ENCODE measurements at places on chromosomes 6 and 20.

- DNase-seq: no peak
These were observed 117.1 kb upstream of the FBXL4 start for GRCh38 chr6:99064834-99065233.

DNA sequence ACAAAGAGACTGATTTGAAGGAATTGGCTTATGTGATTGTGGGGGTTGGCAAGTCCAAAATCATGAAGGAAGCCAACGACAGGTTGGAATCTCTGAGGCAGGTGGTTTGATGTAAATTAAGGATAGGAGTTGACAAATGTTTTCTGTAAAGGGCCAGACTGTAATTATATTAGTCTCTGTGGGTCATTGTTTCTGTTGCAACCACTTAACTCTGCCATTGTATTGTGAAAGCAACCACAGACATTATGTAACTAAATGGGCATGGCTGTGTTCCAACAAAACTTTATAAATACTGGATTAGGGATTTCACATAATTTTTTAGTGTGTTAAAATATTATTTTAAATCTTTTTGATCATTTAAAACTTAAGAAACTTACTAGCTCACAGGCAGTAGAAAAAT is 199.2 kb upstream of the MYLIP start:
- DNase-seq: no peak

- peak; percentile 66 for DNase-seq
These were observed at the start of gene RBCK1 for GRCh38 chr20:407953-408842. Gene RBCK1 (plus strand): TSS chr20:408299. CDS start chr20:408758, 459 bp downstream.

- no peak for DNase-seq
These were observed 6.3 kb upstream of the HDDC2 start for GRCh38 chr6:125307964-125308615.

DNA sequence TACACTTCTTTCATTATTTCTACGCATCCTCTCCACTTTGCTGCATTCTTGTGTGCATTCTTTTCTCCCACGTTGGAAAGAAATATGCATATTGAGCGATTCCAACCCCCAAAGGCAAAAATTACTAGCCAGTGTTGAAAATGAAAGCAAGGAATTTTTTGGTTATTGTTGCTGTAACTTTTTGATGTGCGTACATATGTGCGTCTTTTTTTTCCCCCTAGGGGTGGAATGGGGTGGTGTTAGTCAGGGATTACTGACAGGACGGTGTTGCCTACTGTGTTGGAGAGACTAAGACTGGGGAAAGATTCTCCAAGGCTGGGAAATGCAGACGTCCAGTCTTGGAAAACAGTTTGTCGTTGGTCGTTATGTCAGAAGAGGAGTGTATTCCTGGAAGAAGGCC is 44.2 kb upstream of the ESR1 start:
- no peak for DNase-seq

DNA sequence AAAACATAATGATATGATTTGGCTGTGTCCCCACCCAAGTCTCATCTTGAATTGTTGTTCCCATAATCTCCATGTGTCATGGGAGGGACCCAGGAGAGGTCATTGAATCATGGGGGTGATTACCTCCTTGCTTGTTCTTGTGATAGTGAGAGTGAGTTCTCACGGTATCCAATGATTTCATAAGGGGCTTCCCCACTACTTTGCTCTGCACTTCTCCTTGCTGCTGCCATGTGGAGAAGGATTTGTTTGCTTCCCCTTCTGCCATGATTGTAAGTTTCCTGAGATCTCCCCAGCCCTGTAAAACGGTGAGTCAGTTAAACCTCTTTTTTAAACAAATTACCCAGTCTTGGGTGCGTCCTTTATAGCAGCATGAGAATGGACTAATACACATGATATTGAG is 156.8 kb upstream of the PLCB4 start:
- no peak for DNase-seq

GRCh38 chr6:47477497-47478232 is at the start of gene CD2AP:
Gene CD2AP (plus strand): TSS chr6:47477789. CDS start chr6:47478245, 456 bp downstream.
- DNase-seq: peak; percentile 83

GRCh38 chr6:14313248-14313647 is 195.7 kb downstream of the CD83 start:
- DNase-seq: no peak

- DNase-seq: no peak
These were observed 573 bp upstream of the IFNGR1 start for GRCh38 chr6:137219664-137220252.

GRCh38 chr6:117739869-117740268 is 64.6 kb downstream of the NUS1 start:
- DNase-seq: no peak

- DNase-seq: no peak
These were observed 95.5 kb upstream of the AGPAT4 start for GRCh38 chr6:161369339-161369738.

DNA sequence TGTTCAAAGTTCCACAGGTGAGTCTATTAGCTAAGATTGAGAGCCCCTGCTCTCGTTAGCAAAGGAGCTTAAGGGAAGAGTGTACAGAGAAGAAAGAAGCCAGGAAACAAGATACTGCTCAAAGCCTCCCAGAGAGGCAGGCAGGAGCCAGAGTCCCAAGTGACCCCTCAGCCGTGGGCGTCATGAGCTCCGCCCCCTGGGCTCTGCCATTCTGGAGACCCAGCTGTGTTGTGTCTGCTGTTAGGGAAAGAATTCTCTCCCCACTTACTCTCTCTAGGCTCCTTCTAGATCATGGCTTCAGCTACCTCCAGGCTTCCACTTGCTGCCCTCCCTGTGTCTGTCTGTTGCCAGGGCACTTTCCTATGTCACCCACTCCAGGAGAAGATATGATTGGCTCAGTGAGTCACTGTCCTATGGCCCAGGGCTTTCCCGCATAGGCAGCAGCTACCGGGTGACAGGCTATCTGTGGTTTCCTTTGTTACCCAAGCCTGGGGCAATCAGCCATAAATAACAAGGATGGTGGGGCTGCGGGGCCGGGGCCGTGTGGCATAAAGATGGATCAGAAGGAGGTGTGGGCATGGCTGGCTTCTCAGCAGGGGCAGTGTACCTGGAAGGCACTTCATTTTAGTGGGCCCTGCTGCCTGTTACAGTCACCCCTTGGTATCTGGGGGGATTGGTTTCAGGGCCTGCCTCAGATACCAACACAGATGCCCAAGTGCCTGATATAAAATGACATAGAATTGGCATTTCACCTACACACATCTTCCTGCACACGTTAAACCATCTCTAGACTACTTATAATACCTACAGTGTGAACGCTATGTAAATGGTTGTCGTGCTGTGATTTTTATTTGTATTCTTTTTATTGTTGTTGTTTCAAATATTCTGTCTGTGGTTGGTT is 118.9 kb downstream of the ARMC2 start:
- no peak for DNase-seq

DNA sequence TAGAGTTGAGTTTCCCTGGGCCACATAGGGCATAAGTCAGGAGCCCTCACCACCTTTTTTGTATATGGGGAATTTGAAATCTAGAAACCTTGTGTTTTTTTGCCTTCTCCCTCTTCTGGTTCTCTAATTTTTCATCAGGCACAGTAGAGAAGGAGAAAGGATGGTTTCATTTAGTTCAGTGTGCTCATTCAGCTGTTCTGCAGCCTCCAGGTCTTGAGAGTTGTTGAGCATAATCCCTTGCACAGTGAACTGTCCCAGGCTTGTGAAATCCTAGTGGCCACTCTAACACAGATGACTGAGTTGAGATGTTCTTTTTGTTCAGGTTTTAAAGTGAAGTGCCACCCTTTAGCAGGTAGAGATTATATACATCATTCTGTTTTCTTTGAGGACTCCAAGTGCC is 183.5 kb downstream of the CDKAL1 start:
- no peak for DNase-seq

DNA sequence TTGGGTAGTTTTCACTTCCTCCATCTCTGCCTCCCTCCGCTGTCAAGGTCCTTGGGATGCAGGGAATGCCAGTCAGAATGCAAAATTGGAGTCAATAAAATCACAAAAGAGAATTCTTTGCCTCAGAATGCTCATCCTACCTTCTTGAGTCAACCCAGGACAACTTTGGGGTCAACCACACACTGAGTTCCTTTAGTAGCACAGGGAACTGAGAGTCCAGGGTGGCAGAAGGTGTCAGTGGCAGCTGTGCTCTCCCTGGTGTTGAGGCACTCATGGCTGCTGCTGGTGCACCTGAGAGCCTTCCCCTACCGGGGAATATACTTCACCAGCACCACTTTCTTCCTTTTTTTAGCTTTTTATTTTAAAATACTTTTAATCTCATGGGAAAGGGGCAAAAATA is 829 bp upstream of the NOTCH4 start:
- DNase-seq: no peak

GRCh38 chr6:87214831-87215230 is 59.5 kb downstream of the ZNF292 start:
- DNase-seq: no peak

- no peak for DNase-seq
These were observed 163.7 kb downstream of the MANEA start for GRCh38 chr6:95741045-95741444.

DNA sequence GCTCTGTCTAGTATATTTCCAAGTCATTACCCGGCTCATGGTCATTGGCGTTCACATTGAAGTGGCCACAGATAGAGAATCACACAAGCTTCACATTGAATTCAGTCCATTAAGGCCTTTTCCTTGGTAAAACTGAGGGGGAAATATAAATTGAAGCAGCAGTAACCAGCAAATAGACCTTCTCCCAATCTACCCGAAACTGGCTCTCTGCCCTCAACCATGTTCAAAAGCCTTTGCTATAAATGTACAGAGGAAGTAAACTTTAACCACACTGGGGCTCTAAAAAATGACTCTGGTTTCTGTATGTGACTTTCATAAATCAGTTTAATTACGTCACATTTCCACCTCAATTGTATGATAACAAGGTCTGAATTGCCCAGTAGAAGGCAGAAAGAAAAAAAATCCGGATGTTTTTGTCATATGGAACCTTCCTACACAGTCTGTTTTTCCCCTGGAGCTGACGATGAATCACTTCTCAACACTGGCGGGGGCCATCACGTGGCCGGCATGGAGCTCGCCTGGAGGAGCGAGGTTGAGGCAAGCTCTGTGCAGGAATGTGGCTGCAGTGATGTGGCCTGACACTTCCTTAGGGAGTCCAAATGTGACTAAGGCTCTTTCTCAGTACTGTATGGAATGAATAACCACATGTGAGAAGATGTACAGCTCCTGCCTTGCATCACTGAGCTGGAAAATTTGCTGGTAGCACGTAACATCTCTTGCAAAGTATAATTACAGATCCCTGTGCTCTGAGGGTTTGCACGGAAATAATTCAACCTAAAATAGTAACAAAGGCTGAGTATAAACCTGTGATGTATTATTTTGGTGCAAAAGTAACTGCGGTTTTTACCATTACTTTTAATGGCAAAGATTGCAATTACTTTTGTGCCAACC is 58.6 kb upstream of the SNX9 start:
- peak; percentile 82 for DNase-seq

- no peak for DNase-seq
These were observed 5.2 kb downstream of the TEAD3 start for GRCh38 chr6:35491558-35492257.

- no peak for DNase-seq
These were observed 119.9 kb upstream of the PRND start for GRCh38 chr20:4601630-4602296.

DNA sequence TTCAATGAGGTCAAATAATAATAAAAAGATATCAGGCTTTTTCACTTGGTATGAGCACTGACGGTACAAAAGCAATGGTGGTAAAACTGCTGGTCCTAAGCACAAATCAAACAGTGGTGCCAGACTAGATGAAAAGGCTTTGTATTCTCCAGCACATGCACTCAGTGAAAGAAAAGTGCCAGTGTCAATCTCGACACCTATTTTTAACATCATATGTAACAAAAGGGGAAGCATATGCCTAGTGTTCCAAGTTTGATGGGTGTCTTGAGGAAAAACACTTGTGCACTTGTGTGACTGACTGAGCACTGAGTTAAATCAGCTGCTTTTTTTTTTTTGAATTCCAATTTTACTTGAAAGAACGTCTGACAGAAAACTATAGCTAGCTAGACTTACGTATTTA is 27.3 kb downstream of the MED23 start:
- DNase-seq: no peak

GRCh38 chr6:16205377-16206144 is 32.8 kb upstream of the GMPR start:
- no peak for DNase-seq

DNA sequence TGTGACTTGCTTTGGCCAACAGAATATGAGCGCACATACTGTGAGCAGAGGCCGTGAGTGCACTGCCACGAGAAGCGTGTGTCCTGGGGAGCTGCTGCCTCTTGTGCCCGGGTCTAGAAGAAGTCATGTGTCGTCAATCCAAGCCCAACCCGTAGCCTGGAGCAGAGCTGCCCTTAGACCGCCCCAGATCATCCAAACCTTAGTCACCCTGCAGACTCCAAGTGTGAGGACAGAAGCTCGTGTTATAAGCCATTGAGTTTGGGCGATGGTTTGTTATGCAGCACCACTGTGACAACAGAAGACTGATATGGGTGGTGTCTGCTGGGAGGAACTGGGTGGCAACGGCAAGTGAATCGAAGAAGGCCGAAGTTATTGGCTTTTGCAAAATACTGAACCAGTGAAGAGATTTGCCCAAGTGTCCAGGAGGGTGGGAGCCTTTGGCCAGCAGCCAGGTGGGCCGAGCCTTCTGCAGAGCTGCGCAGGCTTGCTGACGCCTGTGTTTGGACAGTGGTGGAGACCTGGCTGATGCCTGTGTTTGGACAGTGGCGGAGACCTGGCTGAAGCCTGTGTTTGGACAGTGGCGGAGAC is 101.3 kb upstream of the SULF2 start:
- DNase-seq: no peak

DNA sequence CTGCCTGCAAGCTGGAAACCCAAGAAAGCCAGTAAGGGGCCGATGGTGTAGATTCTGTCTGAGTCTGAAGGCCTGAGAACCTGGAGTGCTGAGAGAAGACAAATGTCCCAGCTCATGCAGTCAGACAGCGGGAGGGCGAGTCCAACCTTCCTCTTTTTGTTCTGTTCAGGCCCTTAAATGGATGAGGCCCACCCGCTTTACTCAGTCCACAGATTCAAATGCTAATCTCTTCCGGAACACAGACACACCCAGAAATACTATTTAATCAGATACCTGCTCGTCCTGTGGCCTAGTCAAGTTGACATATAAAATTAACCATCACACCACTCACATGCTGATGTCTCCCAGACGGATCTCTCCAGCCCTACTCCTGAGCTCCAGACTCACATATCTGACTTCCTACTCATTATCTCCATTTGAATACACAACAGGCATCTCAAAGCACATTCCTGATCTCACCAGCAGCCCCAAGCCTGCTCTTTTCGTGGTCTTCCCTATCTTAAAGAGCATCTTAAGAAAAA is 26.7 kb upstream of the SRC start:
- DNase-seq: no peak

DNA sequence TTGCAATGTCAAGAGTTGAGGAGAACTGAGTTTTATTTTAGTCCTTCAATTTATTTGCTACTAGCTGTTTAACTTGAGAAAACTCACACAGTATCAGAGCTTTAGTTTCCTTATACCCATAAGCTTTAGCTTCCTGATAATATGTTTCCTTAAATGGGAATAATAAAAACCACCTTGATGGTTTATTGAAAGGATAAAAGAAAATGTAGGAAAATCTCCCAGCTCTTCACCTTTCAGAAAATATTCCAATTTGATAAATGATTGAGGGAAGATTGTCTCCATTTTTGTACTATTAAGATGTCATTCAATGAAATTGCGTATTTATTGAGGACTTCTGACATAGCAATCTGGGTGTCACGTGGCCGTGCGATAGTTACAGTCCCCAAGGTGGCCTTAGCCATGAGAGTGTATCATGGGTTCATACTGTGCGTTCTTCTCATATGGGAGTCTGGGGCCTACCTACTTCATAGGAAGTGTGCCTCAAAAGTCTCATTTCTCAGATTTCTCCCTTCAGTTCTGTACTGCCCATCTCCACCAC is 296.3 kb upstream of the BMP2 start:
- DNase-seq: no peak
